Suprapubic skin (tissue), 4 donors: ENCODE measurements at places on chromosomes 7 and 10.

DNA sequence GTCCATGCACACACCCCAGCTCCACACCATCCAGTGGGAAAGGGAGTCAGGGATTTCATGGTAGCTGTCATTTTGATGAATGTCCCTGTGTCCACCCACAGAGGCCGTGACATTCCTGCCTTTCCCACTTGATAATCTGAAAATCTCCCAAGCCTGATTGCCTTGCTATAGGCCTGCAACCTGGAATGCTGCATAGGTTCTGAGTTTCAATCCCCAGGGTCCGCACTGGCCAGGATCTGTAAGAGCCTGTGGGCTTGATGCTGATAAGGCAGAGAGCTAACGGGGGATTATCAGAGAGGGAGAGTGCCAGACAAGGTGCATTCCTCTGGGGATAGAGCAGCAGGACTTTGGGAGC, 57.5 kb downstream of the RBM20 start:
- DNase-seq, result no peak

- DNase-seq, result no peak
These were observed 53.5 kb downstream of the TRIL start for GRCh38 chr7:28904578-28905048.

GRCh38 chr7:106398786-106399185, 114.0 kb upstream of the NAMPT start:
- no peak for DNase-seq

GRCh38 chr7:157779206-157779605, 442.4 kb downstream of the DNAJB6 start:
- DNase-seq, result no peak

DNA sequence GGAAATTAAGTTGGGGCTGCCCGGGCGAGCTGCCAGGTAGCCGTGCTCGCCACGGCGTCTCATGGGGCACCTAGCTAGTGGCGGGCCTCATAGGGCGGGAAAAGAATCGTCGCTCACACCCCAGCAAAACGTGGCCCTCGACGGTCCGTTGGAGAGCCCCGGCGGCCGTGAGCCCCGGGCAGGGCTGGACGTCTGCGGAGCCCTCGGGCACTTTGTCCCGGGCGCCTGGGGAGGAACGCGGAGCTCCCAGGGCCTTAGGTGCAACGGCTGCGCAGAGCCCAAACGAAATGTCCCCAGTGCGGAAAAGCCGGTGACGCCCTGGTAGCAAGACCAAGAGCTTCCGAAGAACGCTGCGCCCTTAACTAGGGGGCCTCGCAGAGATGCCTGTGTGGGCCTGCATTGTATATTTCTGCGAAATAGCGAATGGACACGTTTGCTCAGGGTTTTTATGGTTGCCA, 866 bp upstream of the SFMBT2 start:
- DNase-seq, result no peak

GRCh38 chr7:30459591-30460245, 18.9 kb downstream of the NOD1 start:
- peak; percentile 85 for DNase-seq

GRCh38 chr7:131010029-131010716, 276.2 kb upstream of the KLF14 start:
- DNase-seq, result no peak

DNA sequence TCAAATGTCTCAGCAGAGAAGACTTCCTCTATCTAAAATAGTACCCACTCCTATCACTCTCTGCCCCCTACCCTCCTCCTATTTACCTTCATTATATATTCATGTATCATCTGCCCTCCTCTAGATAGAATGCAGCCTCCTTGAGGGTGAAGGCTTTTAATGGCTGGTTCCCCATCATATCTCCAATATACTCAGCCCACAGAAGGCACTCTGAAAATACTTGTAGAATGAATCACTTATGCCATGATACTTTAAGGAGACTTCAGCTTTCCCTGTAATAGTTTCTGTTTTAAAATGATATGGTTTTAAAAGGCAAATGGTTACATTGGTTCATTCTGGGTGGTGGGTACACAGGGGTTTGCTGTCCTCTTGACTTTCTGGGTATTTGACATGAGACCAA, 25.3 kb downstream of the GFRA1 start:
- DNase-seq, result no peak

GRCh38 chr7:29996321-29996720, 6.7 kb upstream of the SCRN1 start:
- no peak for DNase-seq

- no peak for DNase-seq
These were observed 33.5 kb downstream of the LYZL2 start for GRCh38 chr10:30596013-30596412.

DNA sequence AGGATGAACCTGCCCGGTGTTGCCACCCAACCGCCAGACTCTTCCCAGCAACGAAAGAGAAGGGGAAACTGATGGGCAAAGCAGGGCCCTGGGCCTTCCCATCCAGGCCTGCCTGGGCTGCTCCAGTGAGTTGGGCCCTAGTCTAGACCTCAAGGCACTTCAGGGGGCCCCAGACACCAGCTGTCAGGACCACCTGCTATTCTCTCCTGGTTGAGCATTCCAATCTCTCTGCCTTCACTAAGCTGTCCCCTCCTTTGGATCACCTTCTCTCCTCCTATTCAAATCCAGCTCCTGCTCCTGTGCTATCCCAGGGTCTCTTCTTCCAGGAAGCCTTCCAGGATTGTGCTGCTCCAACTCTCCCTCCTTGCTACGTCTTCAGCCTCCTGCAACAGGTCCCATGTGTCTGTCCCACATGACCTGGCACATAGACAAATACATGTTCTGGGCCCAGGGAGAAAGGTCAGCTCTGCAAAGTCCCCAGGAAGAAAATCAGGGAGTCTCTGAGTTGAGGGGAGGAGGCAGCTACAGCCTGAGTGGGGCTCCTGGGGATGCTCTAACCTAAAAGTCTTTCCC, 3.1 kb downstream of the STX1A start:
- DNase-seq, result no peak

- DNase-seq, result no peak
These were observed 651 bp upstream of the SKAP2 start for GRCh38 chr7:26865094-26865388.

- DNase-seq, result no peak
These were observed 187.2 kb upstream of the CSTF2T start for GRCh38 chr10:51886438-51887068.

DNA sequence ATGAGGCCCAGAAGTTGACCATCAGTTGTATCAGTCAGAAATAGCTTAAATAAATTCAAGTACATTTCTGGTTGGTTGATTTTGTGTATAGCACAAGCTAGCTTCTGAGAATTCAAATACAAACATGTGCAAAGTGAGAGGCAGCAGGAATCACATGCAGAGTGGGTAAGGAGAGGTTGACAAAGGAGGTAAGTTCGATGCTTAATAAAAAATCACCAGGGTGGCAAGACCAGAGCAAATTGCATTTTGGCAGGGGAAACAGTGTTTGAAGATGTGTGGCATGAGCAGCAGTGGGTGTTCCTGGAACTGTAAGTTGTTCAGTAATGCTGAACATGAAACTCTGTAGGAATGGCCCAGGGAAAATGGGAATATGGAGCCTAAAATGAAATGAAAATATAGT, 52.6 kb downstream of the GNAI1 start:
- DNase-seq, result no peak

DNA sequence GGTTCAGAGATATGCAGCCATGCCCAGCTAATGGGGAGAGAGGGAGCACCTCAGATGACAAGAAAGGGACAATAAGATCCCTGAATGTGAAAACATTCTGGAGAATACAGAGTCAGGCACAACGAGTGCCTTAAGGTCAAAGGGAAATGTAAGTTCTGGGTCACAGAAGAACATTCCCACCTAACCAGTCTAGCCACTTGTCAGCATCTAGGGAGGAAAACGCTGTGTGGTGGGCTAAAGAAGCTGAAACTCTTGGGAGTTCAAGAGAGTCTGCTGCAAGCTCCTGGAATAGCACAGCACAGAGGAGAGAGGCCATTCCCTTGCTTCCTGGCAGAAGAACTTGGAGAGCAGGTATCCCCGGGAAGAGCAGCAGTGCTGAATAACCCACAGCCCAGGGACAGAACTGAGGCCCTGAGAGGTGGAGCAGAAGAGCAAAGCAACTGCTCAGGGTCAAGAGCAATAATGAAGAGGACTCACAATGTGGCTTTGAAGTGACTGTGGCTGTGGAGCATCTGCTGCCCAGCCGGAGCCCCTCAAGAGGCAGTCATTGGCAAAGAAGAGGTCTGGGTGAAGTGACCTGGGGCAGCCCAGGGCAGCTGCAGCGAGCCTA, 182.3 kb downstream of the NPSR1 start:
- DNase-seq, result no peak

GRCh38 chr7:24868741-24869140, 111.2 kb downstream of the OSBPL3 start:
- no peak for DNase-seq

GRCh38 chr10:12186323-12186722, 9.4 kb downstream of the NUDT5 start:
- no peak for DNase-seq

DNA sequence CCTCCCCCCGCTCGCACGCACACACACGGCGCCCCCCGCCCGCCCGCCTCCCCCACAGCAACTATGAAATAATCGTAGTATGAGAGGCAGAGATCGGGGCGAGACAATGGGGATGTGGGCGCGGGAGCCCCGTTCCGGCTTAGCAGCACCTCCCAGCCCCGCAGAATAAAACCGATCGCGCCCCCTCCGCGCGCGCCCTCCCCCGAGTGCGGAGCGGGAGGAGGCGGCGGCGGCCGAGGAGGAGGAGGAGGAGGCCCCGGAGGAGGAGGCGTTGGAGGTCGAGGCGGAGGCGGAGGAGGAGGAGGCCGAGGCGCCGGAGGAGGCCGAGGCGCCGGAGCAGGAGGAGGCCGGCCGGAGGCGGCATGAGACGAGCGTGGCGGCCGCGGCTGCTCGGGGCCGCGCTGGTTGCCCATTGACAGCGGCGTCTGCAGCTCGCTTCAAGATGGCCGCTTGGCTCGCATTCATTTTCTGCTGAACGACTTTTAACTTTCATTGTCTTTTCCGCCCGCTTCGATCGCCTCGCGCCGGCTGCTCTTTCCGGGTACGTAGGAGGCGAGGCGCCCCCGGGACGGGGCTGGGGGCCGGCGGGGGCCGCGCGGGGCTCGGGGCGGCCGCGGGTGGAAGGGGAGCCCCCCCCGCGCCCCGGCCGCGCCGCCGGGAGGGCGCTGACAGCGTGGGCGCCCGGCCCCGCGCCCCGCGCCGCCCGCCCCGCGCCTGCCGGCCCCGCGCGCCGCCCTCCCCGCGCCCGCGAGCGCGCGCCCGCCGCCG, 441 bp downstream of the BMI1 start:
- peak; percentile 89 for DNase-seq

DNA sequence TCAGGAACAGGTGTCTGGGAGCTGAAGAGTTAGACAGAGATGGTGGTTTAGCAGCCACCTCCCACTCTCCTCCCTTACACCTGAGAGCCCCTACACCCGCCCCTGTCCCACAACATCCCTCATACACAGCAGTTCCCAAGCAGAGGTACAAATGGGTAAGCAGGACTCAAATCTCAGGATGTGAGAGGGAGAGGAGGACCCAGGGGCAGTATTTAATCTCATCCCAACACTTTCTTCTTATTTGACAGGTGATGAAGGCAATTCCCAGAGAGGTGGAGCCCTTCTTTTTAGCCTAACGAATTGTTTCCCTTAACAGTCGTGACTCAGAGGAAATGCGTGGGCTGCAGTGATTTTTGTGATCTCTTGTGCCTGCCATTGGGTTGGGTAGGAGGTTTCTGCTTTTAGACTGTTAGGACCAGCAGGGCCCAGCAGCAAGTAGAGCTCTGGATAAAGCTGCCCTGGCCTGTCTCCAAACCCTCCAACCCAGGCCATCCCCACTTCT, 191.3 kb downstream of the HECW1 start:
- no peak for DNase-seq
